Neural crest cell (in vitro differentiated cells): ENCODE measurements at places on chromosomes 13 and 19. TPM values are rescaled to one million over a fixed set of nuclear protein-coding genes. Genes with fewer than 3 reads are reported as not detected.

GRCh38 chr13:73722120-73722519, 412.1 kb downstream of the KLF12 start:
- no peak for DNase-seq
- no peak overlapping the region for H3K4me3 ChIP-seq
- H3K36me3 ChIP-seq, result peaks cover 3% of the 10 kb centered on the region

- no peaks in the 10 kb centered on the region for H3K36me3 ChIP-seq
- no peak overlapping the region for H3K27ac ChIP-seq
- no peaks in the 10 kb centered on the region for H3K27me3 ChIP-seq
- no peak for DNase-seq
Observed at GRCh38 chr13:90382425-90382824, 965.1 kb upstream of the MIR17HG start.

The LILRA5 gene
- not detected in 2 replicates for total RNA-seq

The PABPC3 gene
- 0.14 TPM in 2 replicates for total RNA-seq

- H3K4me3 ChIP-seq, result no peak overlapping the region
- H3K36me3 ChIP-seq, result no peaks in the 10 kb centered on the region
- DNase-seq, result no peak
- H3K27ac ChIP-seq, result no peak overlapping the region
- no peaks in the 10 kb centered on the region for H3K4me1 ChIP-seq
Observed at GRCh38 chr13:68509734-68510621, 1279.8 kb upstream of the PCDH9 start.

The CLC gene
- total RNA-seq, result not detected in 2 replicates

GRCh38 chr13:33610438-33611120, 207.4 kb upstream of the RFC3 start:
- peaks cover 66% of the 10 kb centered on the region for H3K4me1 ChIP-seq
- H3K27me3 ChIP-seq, result no peaks in the 10 kb centered on the region
- peaks cover 1% of the 10 kb centered on the region for H3K36me3 ChIP-seq
- DNase-seq, result peak; percentile 20

- DNase-seq, result no peak
- no peak overlapping the region for H3K27ac ChIP-seq
- H3K4me1 ChIP-seq, result no peaks in the 10 kb centered on the region
- no peaks in the 10 kb centered on the region for H3K27me3 ChIP-seq
- no peaks in the 10 kb centered on the region for H3K36me3 ChIP-seq
Observed at GRCh38 chr13:65834897-65835296, 1395.2 kb downstream of the PCDH9 start.

GRCh38 chr19:57099199-57099661, 20.6 kb upstream of the USP29 start:
- H3K4me1 ChIP-seq, result no peaks in the 10 kb centered on the region
- no peak overlapping the region for H3K27ac ChIP-seq
- peak; percentile 21 for DNase-seq
- H3K36me3 ChIP-seq, result peaks cover 12% of the 10 kb centered on the region

DNA sequence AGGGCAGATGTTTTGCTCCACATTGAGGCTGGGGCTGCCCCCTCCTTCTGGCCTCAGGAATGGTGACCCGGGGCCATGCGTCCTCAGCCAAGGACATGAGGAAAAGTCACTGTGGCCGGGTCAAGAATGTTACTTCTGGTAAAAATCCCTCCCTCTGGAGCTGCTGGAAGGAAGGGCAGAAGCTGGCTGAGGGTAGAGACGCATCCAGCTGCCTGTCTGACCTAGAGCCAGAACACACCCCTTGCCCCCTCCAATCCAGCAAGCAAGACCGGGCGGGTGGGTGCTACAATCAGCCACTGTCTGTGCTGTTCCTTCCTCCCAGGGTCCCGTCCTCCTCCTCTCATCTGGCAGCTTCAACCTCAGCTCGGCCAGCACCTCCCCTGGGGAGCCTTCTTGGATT, 59.0 kb downstream of the PTPRS start:
- no peak overlapping the region for H3K27ac ChIP-seq
- H3K27me3 ChIP-seq, result no peaks in the 10 kb centered on the region
- peaks cover 5% of the 10 kb centered on the region for H3K36me3 ChIP-seq
- no peak overlapping the region for H3K4me3 ChIP-seq

DNA sequence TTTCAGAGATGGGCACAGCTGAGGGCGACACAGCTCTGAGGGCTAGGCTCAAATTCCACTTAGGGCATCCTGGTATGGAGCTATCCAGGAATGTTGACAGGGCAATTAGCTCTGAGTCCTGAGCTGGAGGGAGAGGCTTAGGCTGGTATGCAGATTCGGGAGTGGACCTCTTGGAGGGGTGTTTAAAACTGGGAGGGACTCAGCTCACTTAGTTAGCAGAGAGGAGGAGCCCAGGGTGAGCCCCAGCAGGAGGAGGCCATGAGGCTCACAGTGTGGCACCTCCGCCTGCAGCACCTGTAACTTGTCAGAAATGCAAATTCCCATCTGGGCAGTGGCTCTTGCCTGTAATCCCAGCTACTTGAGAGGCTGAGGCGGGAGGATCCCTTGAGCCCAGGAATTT, 10.2 kb upstream of the NOP53 start:
- no peaks in the 10 kb centered on the region for H3K4me1 ChIP-seq
- peaks cover 22% of the 10 kb centered on the region for H3K27me3 ChIP-seq
- no peaks in the 10 kb centered on the region for H3K36me3 ChIP-seq

The FXYD7 gene
- 1.1 and 1.4 TPM in 2 replicates for total RNA-seq

The GDF15 gene
- 1.2 TPM in 2 replicates for total RNA-seq

DNA sequence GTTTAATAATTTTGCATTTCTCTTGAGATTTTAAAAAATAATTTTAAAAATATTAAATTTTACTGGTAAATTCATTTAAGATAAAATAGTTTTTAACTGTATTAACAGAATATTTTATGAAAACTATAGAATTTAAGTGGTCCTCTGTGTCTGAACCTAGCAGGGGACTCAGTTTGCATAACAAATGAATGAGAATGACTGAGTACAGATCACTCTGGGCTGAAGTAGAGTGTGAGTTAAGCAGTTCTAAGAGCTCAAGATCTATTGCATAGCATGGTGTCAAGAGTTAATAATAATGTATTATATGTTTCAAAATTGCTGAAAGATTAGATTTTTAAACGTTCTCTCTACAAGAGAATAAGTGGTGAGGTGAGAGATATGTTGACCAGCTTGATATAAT, 348.3 kb upstream of the SLITRK1 start:
- H3K4me3 ChIP-seq, result no peak overlapping the region
- H3K27ac ChIP-seq, result no peak overlapping the region

The KCTD15 gene
- total RNA-seq, result 58.3 and 59.1 TPM in 2 replicates

DNA sequence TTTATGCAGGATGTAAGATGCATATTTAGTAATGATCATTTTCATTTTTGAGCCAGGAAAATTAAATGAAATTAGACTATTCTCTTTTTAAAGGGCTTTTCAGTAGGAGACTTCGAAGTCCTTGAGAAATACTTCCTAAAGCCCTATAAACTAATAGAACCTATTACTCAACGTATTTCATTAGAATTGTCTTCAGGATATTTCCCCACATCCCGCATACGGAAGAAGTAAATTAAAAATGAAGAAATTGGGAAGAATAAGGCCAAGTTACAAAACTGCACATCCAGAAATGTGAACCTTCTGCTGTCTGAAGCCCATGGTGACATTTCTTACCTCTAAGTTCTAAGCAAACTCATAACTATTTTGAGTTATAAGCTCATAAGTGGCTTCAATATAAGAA, 66.5 kb downstream of the RXFP2 start:
- H3K27ac ChIP-seq, result no peak overlapping the region
- no peaks in the 10 kb centered on the region for H3K27me3 ChIP-seq
- H3K4me3 ChIP-seq, result no peak overlapping the region

The FCAR gene
- not detected in 2 replicates for total RNA-seq

The ZNF665 gene
- 5.2 and 8.2 TPM in 2 replicates for total RNA-seq

The MRPS31 gene
- 32.0 and 34.6 TPM in 2 replicates for total RNA-seq

GRCh38 chr19:13850910-13851733, 25.8 kb upstream of the NANOS3 start:
- no peak for DNase-seq
- H3K4me1 ChIP-seq, result peaks cover 25% of the 10 kb centered on the region
- peak overlapping the region; percentile 82 for H3K4me3 ChIP-seq
- peak overlapping the region; percentile 92 for H3K27ac ChIP-seq

GRCh38 chr13:65917731-65918130, 1312.4 kb downstream of the PCDH9 start:
- no peak overlapping the region for H3K27ac ChIP-seq
- no peak for DNase-seq
- H3K4me1 ChIP-seq, result no peaks in the 10 kb centered on the region
- no peaks in the 10 kb centered on the region for H3K27me3 ChIP-seq
- no peak overlapping the region for H3K4me3 ChIP-seq

DNA sequence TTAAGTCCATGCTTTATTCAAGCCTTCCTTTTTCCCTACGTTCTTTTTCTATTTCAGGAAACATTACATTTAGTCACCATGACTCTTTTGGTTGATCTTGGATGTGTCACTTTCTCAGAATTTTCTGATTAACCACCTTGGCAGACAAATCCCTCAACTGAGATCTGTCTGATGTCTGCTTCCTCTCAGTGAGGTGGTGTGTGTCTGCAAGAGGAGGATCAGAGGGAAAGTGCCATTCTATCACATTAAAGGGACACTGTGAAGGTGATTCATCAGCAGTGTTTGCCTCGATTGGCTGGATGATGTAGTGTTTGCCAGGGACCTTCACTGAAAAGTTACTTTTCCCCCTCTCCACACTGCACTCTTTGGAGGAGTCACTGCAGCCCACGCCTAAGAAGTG, 3.0 kb upstream of the CCNP start:
- H3K4me1 ChIP-seq, result peaks cover 32% of the 10 kb centered on the region
- no peak overlapping the region for H3K4me3 ChIP-seq
- H3K27ac ChIP-seq, result no peak overlapping the region
- DNase-seq, result no peak
- peaks cover 32% of the 10 kb centered on the region for H3K27me3 ChIP-seq

DNA sequence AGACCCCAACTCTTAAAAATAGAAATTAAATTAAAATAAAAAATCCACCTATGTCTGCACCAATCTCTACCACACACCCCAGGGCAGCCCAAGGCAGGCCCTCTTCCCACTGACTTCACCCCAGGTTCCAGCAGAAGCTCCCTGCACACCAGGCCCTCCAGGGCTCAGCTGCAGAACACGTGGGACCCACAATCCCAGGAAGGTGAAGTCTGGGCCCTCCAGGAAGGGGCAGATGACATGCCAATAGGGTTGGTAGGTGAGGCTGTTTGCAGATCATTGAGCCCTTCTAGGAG, 19.2 kb upstream of the VSTM2B start:
- no peak overlapping the region for H3K27ac ChIP-seq
- peaks cover 23% of the 10 kb centered on the region for H3K27me3 ChIP-seq
- H3K36me3 ChIP-seq, result no peaks in the 10 kb centered on the region
- no peak for DNase-seq
- H3K4me1 ChIP-seq, result peaks cover 16% of the 10 kb centered on the region
- no peak overlapping the region for H3K4me3 ChIP-seq

GRCh38 chr19:33005440-33005839, 33.4 kb downstream of the FAAP24 start:
- H3K4me3 ChIP-seq, result no peak overlapping the region
- H3K36me3 ChIP-seq, result no peaks in the 10 kb centered on the region
- no peaks in the 10 kb centered on the region for H3K4me1 ChIP-seq
- no peaks in the 10 kb centered on the region for H3K27me3 ChIP-seq
- H3K27ac ChIP-seq, result no peak overlapping the region

- H3K27me3 ChIP-seq, result peaks cover 5% of the 10 kb centered on the region
- no peaks in the 10 kb centered on the region for H3K36me3 ChIP-seq
- H3K27ac ChIP-seq, result no peak overlapping the region
- no peak overlapping the region for H3K4me3 ChIP-seq
- no peaks in the 10 kb centered on the region for H3K4me1 ChIP-seq
- no peak for DNase-seq
Observed at GRCh38 chr13:30376426-30377311, 45.6 kb upstream of the UBE2L5 start.

DNA sequence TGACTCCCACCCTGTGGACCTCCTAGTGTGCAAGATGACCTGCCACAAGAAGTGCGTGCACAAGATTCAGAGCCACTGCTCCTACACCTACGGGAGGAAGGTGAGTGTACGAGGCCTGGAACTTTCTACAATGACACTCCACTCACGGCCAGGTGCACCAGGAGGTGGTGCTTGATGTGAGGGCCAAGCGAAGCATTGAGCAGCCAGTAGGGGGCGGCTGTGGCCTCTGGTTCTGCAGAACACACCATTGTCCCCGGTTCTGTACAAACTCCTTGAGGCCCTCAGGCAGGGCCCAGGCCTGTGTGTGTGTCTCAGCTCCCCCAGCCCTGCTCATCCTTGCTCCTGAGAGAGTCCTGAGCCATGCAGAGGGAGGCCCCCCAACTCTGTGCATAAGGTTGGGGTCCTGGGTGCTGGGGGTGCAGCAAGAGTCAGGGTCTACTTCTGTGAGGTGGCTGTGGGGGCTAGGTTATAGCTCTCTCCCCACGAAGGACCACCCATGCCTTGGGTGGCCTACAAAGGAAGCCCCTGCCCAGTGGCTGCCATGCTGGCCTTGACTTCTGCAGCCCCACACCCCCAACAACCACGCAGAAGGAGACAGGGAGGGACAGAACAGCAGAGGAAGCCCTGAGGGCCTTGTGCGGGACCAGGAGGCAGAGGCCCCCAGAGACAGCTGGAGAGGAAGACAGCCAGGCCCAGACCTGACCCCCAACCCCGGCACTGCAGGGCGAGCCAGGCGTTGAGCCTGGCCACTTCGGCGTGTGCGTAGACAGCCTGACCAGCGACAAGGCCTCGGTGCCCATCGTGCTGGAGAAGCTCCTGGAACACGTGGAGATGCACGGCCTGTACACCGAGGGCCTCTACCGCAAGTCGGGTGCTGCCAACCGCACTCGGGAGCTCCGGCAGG, 9.7 kb upstream of the USE1 start:
- peak; percentile 34 for DNase-seq
- peak overlapping the region; percentile 38 for H3K4me3 ChIP-seq
- no peak overlapping the region for H3K27ac ChIP-seq
- peaks cover 33% of the 10 kb centered on the region for H3K36me3 ChIP-seq

GRCh38 chr19:15118248-15118647, 11.0 kb downstream of the SYDE1 start:
- no peaks in the 10 kb centered on the region for H3K27me3 ChIP-seq
- H3K36me3 ChIP-seq, result peaks cover 18% of the 10 kb centered on the region
- H3K4me3 ChIP-seq, result peak overlapping the region; percentile 10
- no peak overlapping the region for H3K27ac ChIP-seq
- DNase-seq, result no peak
- no peaks in the 10 kb centered on the region for H3K4me1 ChIP-seq

The ATP4B gene
- not detected in 2 replicates for total RNA-seq

- no peaks in the 10 kb centered on the region for H3K36me3 ChIP-seq
- H3K4me1 ChIP-seq, result no peaks in the 10 kb centered on the region
Observed at GRCh38 chr13:40969169-40969901, 49.8 kb downstream of the ELF1 start.

GRCh38 chr19:6711078-6711361, 9.4 kb downstream of the C3 start:
- no peaks in the 10 kb centered on the region for H3K4me1 ChIP-seq
- no peak for DNase-seq
- H3K27me3 ChIP-seq, result peaks cover 60% of the 10 kb centered on the region
- no peaks in the 10 kb centered on the region for H3K36me3 ChIP-seq

DNA sequence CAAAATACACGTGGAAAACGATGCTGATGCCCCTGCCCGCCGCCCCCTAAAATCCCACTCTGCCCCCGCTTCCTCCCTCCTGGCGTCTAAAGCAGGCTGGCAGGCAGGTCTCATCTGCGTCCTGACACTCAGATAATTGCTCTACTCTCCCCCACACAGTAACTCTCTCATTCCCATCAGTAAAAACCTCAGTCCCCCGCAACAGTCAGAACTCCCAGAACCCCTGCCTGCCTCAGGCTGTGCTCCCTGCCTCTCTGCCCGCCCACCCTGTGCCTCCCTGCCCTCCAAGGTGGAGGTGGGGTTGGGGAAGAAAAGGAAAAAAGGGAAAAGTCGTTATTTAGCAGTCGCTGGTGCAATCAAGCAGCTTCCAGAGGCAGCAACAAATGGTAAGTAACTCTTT, 473.7 kb downstream of the EFNB2 start:
- no peak overlapping the region for H3K27ac ChIP-seq
- H3K4me1 ChIP-seq, result peaks cover 7% of the 10 kb centered on the region
- no peak overlapping the region for H3K4me3 ChIP-seq
- no peaks in the 10 kb centered on the region for H3K27me3 ChIP-seq
- DNase-seq, result no peak
- H3K36me3 ChIP-seq, result no peaks in the 10 kb centered on the region
